ENCODE measurements at places on chromosomes 7 and 10. TPM values are rescaled to one million over a fixed set of nuclear protein-coding genes. Genes with fewer than 3 reads are reported as not detected.

FAM241B gene
- 1.1 TPM for total RNA-seq

GPR26 gene
- not detected for total RNA-seq

PIP gene
- not detected for total RNA-seq

TAS2R4 gene
- 1.8 TPM for total RNA-seq

DRGX gene
- not detected for total RNA-seq

UFSP1 gene
- total RNA-seq, result 1.8 TPM

CYP3A7 gene
- not detected for total RNA-seq

FAM13C gene
- total RNA-seq, result not detected

Data from natural killer cell treated with Interleukin-12 subunit alpha and Interleukin-12 subunit beta and Interleukin-15 and Interleukin-18, amount 100 ng/mL, for 72 hours (primary cell).